ENCODE measurements at places on chromosomes 1 and 21.

GRCh38 chr1:229691362-229691761, 65.3 kb downstream of the URB2 start:
- peak; percentile 45 for DNase-seq

GRCh38 chr1:72412286-72412685, 129.9 kb upstream of the NEGR1 start:
- DNase-seq = no peak

- no peak for DNase-seq
These were observed 19.1 kb downstream of the MRPL37 start for GRCh38 chr1:54218883-54219687.

GRCh38 chr21:29849735-29850176, 90.0 kb downstream of the GRIK1 start:
- DNase-seq = peak; percentile 84

DNA sequence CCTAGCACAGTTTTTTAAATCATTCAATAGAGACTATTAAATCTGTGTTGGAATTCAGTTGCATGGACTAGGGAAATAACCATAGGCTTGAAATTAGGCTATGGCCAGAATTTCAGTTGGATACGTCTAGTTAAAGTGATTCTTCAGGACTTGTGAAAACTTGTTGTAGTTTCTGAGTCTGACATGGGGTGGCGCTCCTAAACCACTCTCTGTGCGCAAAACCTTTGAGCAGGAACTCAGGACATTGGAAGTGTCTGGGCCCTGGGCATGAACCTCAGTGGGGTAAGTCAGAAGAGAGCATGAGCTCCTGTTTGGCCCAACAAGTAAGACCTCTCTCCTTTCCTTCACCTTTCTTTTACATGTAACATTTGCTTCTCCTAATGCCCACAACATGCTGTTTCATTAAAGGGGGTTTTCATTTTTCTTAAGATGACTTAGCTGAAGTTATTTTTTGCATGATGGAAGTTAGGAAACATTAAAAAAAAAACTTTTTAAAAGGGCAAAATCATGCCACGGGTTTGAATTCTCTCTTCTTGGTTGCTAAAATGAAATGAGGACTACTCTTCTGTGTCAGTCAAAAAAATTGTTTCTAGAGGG, 17.1 kb upstream of the CCDC190 start:
- DNase-seq = peak; percentile 66

DNA sequence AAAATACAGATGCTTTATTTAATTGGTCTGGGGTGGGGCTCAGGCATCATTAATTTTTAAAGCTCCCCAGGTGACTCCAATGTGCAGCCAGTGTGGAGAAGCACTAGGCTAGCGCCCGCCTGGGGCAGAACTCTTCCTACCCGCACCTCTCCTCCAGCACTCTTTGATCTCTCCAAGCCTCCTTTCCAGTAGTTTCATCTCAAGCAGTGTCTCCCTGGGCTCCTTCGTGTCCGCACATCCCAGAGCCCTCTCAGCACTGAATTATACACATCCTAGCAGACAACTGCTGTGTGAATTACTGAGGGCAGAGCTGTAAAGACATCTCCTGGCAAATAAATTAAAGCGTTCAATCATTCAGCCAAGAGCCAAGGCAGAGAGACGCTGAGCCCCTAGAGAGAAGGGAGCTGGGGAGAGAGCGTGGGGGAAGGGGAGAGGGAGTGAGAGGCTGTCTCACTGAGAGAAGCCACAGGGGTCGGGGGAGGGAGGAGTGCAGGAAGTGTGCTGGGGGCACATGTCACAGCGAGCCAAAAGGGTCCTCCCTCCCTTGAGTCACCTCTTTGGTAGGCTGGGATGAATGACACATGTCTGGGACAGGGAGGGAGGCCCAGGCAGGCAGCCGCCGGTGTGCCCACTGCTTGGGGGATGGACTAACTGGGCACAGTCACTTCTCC, 21.0 kb upstream of the PARP1 start:
- no peak for DNase-seq

DNA sequence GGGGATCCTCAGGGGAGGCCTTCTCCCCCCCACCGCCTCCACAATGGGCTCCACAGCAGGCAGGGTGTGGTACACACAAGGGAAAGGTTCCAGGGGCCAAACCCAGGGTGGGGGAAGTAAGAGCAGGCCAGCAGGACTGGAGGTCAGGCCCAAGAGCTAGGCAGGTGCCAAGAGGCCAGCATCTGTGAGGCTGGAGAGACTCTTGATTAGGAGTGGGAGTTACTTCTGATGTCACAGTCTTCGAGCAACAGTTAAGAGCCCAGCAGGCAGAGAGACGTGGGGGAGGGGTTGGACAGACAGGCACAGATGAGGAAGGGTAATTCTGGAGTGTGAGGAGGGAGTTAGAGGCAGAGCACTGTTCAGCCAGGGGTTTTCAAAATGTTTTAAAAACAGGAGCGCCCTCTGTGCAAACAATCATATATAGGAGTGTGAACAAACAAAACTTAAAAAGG, 55.8 kb downstream of the SLC9A1 start:
- DNase-seq = no peak

- DNase-seq = no peak
These were observed 649.1 kb upstream of the PLXNA2 start for GRCh38 chr1:208893251-208893650.

DNA sequence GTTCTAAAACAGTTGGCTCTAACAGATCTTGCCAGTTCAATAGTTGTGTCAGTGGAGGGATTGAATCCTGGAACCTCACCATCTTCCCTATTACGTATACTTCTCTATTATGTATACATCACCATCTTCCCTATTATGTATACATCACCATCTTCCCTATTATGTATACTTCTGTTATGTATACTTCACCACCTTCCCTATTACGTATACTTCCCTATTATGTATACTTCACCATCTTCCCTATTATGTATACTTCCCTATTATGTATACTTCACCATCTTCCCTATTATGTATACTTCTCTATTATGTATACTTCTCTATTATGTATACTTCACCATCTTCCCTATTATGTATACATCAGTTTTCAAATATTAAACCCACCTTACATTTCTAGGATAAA, 34.4 kb upstream of the HP1BP3 start:
- DNase-seq = no peak

DNA sequence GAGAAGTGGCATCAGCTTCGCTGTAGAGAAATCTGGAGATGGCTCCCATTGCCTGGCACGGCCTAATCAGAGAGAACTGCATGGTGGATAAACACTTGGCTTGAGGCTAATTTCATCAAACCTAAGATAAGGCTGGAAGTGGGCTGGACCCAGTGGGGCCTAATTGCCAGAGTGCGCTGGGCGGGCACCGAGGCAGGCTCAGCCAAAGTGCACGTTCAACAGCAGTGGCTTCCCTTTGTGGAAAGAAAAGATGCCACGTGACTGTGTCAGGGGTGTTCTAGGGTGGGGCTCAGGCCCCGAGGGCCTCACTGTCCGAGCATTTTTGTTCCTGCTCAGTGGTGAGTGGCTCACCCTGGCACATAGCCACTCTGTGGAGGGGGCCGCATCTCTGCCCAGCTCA, 5.8 kb downstream of the PLCH2 start:
- DNase-seq = no peak

DNA sequence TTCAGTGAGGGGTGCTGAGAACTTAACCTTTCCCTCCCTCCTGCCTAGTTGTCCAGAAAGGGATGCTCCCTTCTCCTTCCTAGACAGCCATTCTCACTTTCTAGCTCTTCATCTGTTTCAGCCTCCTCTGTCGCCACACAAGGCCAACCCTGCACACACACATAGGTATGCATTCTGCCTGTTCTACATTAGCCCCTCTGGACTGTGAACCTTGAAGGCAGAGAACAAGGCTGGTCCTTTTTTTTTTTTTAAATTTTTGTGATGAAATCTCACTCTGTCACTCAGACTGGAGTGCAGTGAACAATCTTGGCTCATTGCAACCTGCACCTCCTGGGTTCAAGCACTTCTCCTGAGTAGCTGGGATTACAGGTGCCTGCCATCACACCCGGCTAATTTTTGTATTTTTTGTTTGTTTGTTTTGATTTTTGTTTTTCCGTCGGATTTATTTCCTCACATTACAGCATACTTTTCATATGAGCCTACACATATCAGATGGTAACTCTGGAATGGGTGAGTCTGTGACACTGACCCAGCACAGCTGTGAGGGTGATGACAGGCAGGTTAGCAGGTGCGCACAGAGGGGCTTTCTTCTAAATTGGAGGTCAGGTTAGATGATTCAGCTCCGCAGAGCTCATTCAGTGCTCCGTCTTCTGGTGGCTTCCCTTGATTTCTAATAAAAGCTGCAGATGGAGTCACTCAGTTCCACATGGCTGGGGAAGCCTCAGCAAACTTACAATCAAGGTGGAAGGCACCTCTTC, 4.9 kb upstream of the AKR1A1 start:
- no peak for DNase-seq

DNA sequence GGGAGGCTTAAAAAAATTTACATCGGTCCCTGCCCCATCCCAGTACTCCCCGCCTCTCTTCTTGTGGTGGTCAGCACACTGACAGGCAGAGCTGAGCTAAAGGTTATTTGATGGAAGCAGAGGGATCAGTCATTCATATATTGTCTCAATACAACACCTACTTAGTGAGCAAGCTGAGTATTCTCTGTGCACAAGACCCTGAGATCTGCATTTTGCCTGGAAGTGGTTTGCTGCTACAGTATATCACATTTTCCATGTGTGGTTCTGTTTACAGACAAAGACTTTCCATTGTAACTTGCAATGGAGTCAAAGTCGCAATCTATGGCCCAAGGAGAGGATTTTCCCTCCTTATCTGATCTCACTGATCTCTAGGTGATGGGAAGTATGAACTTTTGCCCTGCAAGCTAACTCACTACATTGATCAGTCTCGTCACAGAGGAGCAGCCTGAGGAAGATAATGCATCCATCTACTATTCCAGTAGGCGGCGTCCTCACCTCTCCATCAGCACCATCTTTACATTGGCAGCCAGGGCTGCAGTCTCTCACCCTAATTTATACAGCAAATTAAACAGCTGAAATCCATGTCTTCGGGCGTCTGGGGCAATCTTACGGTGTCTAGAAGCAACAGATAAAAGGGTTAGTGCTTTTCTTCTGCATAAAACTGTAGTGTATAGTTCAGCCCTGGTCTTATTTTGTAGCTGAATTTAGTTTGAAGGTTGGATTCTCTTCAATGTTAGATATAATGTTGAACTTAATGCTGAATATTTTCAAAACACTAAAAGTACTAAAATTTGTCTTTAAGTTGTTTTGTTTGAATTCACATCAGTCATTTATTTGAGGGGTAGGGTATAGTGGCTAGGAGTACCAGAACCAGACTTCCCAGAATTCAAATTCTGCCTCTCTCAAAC, 3.2 kb upstream of the TRAF5 start:
- peak; percentile 91 for DNase-seq

- no peak for DNase-seq
These were observed 140.3 kb upstream of the ERRFI1 start for GRCh38 chr1:8166406-8166805.

Data from activated CD4-positive, alpha-beta T cell treated with anti-CD3 and anti-CD28 coated beads, Interleukin-2, amount 10 ng/mL, durations not matched to agents 24 days and 14 days (primary cell).